Chondrocyte (in vitro differentiated cells): ENCODE measurements at places on chromosomes 2 and 18. TPM values are rescaled to one million over a fixed set of nuclear protein-coding genes. Genes with fewer than 3 reads are reported as not detected.

DNA sequence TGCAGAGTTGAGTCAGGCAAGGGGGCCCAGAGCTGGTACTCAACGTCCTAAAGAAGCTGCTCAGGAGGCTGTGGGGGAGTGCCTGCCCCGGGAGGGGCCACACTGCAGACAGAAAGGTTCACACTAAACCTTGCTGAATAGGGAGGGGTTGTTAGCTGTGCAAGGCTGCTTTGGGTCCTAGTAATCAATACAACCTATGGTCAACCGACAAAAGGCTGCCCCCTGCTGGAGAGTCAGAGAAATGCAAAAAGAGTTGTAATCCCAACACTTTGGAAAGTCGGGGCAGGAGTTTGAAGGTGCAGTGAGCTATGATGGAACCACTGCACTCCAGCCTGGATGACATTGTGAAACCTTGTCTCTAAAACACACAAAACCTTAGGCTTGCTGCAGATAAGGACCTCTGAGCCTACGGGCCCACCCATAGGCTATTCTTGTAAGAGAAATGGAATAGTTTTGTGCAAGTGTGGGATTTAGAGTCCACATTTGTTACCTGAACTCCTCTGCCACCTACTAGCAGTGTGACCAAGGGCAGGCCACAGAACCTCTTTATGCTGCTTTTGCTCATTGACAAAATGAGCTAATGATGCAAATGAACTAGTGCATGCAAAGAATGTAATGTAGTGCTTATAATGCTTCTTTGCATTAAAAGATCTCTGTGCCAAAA lies 81.5 kb downstream of the PRPF40A start:
- H3K27ac ChIP-seq: no peak overlapping the region
- no peaks in the 10 kb centered on the region for H3K4me1 ChIP-seq
- no peaks in the 10 kb centered on the region for H3K27me3 ChIP-seq
- DNase-seq: no peak
- H3K4me3 ChIP-seq: no peak overlapping the region

DNA sequence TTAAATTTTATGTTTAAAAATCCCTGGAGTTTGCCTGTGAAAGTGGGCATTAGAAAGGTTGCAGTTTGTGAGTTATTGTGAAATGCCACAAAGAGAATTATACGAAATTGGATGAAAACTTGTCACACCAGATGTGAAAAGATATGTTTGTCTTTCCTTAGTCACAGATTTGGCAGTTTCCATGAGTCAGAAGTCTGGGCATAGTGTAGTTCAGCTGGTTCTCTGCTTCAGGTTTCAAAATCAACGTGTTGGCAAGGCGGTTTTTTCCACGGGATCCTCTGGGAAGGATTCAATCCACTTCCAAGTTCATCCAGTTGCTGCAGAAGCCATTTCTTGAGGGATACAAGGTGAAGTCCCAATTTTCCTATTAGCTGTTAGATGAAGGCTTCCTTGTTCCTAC lies 658.0 kb upstream of the CDH2 start:
- no peak for DNase-seq
- peak overlapping the region; percentile 68 for H3K27ac ChIP-seq
- H3K4me1 ChIP-seq: peaks cover 12% of the 10 kb centered on the region

GRCh38 chr2:128324008-128324896 lies 5.6 kb upstream of the HS6ST1 start:
- DNase-seq: peak; percentile 81
- no peaks in the 10 kb centered on the region for H3K27me3 ChIP-seq
- H3K27ac ChIP-seq: no peak overlapping the region
- peaks cover 7% of the 10 kb centered on the region for H3K4me1 ChIP-seq
- H3K36me3 ChIP-seq: no peaks in the 10 kb centered on the region

GRCh38 chr2:47259829-47260228 lies 104.7 kb upstream of the STPG4 start:
- peaks cover 6% of the 10 kb centered on the region for H3K4me1 ChIP-seq
- H3K36me3 ChIP-seq: no peaks in the 10 kb centered on the region
- H3K4me3 ChIP-seq: no peak overlapping the region
- no peak overlapping the region for H3K27ac ChIP-seq

DNA sequence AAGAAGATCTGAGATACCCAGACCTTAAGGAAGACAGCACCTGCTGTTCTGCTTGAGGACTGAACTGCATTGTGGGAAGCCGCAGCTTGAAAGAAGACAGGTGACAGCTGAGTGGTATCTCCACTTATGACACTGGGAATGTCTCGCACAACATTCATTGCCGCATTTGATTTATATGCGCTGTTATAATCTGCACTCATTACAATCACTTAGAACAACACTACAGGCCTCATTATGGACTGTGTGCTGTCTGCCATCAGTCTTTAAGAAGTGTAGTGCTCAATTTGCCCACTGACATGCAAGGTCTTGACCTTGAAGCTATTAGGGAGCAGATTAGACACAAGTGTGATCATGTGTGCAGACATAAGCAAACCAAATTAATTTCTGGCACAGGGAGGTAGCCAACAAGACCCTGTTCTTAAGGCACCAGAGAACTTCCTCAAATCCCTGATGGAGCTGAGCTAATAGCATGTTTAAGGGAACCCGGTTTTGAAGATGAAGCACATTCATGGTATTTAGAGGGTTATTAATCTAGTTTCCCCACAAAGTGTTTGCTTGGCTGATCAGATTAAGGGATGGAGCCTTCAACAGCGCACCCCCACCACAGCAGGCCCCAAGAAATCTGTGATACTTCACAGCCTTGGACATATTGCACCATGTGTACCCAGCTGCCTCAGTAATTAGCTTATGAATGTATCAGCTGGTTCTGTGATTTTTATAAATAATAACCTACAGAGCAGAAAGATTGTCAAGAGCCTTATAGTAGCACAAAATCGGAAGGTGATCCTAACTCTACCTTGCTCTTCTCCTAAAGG lies 146.8 kb downstream of the SATB2 start:
- no peak for DNase-seq

DNA sequence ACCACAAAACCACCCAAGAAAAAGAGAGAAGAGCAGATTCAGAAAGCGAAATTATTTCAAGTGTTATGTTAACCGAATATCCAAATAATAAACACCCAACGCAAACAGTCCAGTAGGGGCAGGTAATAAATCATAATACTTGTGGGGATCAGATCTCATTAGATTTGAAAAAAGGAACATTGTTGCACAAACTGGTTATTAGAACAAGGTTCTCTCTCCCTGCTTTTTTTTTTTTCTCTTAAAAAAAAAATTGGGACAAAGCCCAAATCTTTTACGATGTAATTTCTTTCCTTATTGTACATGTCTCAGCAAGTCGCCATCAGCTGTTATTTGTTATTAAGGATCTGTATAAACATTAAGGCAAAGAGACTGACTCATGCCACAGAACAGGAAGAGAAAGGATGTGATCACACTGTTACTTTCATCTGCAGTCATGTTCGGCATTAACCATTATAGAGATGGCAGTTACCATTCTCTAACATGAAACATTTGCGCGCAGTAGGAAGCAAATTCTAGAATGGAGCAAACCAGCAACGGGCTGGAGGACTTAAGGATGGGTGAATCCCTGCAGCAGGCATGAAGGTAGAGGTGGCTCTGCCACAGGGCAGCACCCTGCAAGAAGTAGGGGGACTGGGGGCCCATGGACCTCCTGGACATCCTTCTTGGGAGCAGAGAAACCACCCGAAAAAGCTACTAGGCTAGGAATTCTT lies 42.0 kb downstream of the EPHA4 start:
- H3K4me3 ChIP-seq: no peak overlapping the region
- no peaks in the 10 kb centered on the region for H3K27me3 ChIP-seq
- no peak for DNase-seq

GRCh38 chr2:1707771-1708418 lies 36.4 kb downstream of the PXDN start:
- H3K27ac ChIP-seq: peak overlapping the region; percentile 82
- H3K4me1 ChIP-seq: peaks cover 55% of the 10 kb centered on the region
- no peaks in the 10 kb centered on the region for H3K27me3 ChIP-seq
- H3K4me3 ChIP-seq: peak overlapping the region; percentile 31
- DNase-seq: no peak

DNA sequence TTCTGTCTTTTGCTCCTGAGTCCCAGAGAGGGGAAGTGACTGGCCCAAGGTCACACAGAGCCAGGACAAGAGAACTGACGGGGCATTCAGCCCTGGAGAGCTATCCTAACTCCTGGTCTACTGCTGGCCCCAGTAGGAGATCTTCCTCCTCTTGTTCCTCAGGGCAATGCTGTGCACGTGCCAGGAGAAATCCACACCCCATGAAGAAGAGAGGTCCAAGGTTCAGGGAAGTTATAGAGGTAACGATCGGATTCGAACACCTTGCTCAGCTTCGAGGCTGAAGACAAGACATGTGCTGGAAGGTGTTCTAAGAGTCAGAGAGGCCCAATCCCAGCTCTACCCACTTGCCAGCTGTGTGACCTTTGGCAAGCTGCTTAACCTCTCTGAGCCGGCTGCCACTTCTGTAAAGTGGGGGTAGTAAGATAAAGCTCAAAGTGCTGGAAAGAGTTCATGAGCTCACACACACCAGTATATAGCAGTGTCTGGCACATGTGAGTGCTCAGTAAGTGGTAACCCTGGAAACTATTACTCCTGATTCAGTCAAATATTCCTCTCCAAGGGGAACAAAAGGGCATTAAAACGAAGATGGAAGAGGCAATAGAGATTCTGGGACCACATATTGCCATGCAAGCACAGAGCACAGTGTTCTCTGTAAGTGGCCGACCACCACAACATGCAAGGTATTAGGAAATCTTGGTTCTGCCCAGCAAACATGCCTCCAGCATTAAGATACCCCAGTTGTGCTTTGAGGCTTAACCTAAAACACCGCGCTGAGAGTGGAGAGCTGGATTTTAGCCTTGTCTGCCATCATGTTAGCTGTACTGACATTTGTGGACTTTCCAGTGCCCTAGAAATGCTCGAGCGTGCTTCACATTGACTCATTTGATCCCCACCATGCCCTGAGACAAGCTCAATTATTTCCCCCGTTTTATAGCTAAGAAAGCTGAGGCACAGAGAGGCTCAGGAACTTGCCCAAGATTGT lies 25.6 kb downstream of the SERTAD2 start:
- peaks cover 3% of the 10 kb centered on the region for H3K4me1 ChIP-seq
- no peak overlapping the region for H3K27ac ChIP-seq
- DNase-seq: no peak
- no peaks in the 10 kb centered on the region for H3K27me3 ChIP-seq

DNA sequence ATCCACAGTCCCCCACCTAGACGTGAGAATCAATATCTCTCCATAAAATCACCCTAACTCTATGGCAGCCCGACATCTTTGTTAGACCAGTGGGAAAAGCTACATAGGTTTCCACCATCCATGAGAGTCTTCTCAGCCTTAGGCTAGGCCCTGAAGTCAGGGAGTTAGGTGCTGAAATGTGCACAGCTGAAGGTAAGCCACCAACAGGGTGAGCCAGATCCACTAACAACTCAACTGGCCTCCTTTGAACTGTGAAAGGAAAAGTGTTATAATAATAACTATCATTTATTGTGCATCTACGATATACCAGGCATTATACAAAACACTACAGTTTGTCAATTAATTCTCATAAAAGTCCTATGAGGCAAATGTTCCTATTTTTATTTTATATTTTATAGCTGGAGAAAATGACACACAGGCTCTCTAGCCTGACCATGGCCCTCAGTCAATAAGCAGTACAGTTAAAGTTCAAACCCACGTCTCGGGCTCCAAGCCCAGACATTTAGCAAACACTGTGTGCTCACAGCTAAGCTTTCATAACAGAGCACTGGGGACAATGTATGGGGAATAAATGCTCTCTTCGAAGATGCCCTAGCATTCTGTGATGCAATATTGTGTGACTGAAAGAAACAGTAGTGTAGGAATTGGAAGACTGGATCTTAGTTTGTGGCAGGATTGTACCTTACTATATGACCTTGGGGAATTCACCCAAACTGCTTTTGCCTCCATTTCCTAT lies 11.2 kb upstream of the CYP27C1 start:
- no peaks in the 10 kb centered on the region for H3K27me3 ChIP-seq
- H3K4me1 ChIP-seq: peaks cover 18% of the 10 kb centered on the region
- H3K27ac ChIP-seq: no peak overlapping the region
- no peak for DNase-seq
- H3K36me3 ChIP-seq: no peaks in the 10 kb centered on the region

DNA sequence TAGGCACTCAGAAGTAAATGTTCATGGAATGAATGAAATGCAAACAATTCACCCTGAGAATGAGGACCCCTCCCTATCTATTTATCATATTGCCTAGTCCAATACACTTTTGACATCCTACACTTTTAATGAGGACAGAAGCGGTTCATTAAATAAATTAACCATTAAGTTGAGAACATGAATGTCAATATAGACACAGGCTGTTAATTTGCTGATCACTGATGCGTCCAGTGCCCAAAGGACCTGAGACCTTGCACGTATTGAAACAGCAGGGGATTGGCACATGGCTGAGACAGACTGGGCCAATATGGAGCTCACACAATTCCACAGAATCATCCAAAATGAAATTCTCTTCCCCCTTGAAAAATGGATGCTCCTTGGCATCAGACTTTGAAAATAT lies 430.0 kb downstream of the SLC4A3 start:
- no peak overlapping the region for H3K27ac ChIP-seq
- H3K4me3 ChIP-seq: no peak overlapping the region
- H3K4me1 ChIP-seq: no peaks in the 10 kb centered on the region
- H3K27me3 ChIP-seq: no peaks in the 10 kb centered on the region
- H3K36me3 ChIP-seq: no peaks in the 10 kb centered on the region

- DNase-seq: no peak
- H3K27ac ChIP-seq: no peak overlapping the region
- H3K36me3 ChIP-seq: peaks cover 1% of the 10 kb centered on the region
These were observed 29.2 kb downstream of the UNC50 start for GRCh38 chr2:98637401-98638147.

DNA sequence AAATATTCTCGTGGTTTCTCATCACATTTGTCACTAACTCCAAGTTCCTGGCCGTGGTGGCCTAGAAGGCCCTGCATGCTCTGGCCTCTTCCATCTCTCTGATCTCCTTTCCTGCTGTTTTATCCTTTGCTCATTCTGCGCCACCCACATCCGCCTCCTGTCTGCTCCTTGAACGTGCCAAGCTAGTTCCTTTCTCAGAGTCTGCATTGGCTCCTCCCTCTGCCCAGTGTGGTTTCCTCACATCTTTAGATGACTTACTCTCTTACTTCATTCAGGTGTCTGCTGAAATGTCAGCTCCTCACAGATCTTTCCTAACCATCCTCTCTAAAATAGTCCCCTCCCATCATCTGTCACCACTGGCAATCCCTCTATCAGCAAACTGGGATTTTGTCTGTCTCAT lies 158.6 kb upstream of the RBMS1 start:
- H3K4me3 ChIP-seq: no peak overlapping the region
- H3K4me1 ChIP-seq: peaks cover 21% of the 10 kb centered on the region
- no peak for DNase-seq
- H3K27me3 ChIP-seq: no peaks in the 10 kb centered on the region
- no peak overlapping the region for H3K27ac ChIP-seq

GRCh38 chr2:118239284-118239683 lies 151.0 kb downstream of the INSIG2 start:
- peaks cover 18% of the 10 kb centered on the region for H3K27me3 ChIP-seq
- no peaks in the 10 kb centered on the region for H3K36me3 ChIP-seq
- no peak for DNase-seq
- no peak overlapping the region for H3K27ac ChIP-seq
- H3K4me1 ChIP-seq: no peaks in the 10 kb centered on the region
- H3K4me3 ChIP-seq: no peak overlapping the region

- no peak overlapping the region for H3K4me3 ChIP-seq
- peaks cover 14% of the 10 kb centered on the region for H3K4me1 ChIP-seq
- no peaks in the 10 kb centered on the region for H3K36me3 ChIP-seq
- DNase-seq: no peak
- H3K27me3 ChIP-seq: no peaks in the 10 kb centered on the region
- peak overlapping the region; percentile 53 for H3K27ac ChIP-seq
These were observed 56.6 kb downstream of the CLHC1 start for GRCh38 chr2:55175254-55176093.

The RNU2-63P gene
- total RNA-seq: 2.7 TPM in 1 of 3 replicates, not detected in the others

The SCN2A gene
- total RNA-seq: 1.8 to 2.8 TPM (median 1.9 TPM) in 3 replicates

The POTEJ gene
- total RNA-seq: not detected in 3 replicates

The ERICH2 gene
- total RNA-seq: 2.1 to 2.6 TPM in 2 of 3 replicates, not detected in the other

The REV1 gene
- total RNA-seq: 24.4 to 32.8 TPM (median 25.0 TPM) in 3 replicates

The SCG2 gene
- total RNA-seq: 48.4 to 82.1 TPM (median 81.6 TPM) in 3 replicates

The PAIP2B gene
- 0.67 to 0.73 TPM (median 0.70 TPM) in 3 replicates for total RNA-seq
